ENCODE measurements at places on chromosomes 2 and 18.
A peak's percentile ranks its signal among the peaks of the same experiment; 100 is the strongest.

GRCh38 chr2:14745288-14746076 is 113.0 kb downstream of the LRATD1 start:
- no peak for DNase-seq

- no peak for DNase-seq
Observed at GRCh38 chr2:160608599-160608998, 115.0 kb upstream of the RBMS1 start.

DNA sequence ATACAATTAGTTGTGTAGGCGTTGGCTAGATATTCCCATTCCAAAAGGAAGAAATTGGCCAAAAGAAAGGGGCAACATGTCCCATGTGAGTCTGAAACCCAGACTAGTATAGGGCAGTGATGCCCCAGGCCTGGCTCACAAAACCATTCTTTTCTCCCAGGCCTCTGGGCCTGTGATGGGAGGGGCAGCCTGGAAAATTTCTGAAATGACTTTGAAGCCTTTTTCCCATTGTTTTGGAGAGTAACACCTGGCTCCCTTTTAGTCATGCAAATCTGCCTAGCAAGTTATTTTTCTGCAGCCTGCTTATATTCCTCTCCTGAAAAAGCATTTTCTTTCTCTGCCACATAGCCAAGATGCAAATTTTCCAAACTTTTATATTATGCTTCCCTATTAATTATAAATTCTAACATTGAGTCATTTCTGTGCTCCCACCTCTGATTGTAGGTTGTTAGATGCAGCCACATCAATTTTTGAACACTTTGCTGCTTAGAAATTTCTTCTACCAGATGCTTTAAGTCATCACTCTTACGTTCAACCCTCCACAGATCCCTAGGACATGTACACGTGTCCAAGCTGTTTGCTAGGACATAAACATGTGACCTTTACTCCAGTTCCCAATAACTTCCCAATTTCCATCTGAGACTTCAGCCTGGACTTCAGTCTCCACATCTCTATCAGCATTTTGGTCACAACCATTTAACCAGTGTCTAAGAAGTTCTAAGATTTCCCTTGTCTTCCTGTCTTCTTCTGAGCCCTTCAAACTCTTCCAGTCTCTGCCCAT is 76.1 kb upstream of the MC4R start:
- no peak for DNase-seq

GRCh38 chr2:136384531-136385303 is 266.8 kb upstream of the CXCR4 start:
- peak; percentile 63 for DNase-seq

GRCh38 chr18:73848656-73849055 is 299.0 kb downstream of the FBXO15 start:
- DNase-seq, result no peak

DNA sequence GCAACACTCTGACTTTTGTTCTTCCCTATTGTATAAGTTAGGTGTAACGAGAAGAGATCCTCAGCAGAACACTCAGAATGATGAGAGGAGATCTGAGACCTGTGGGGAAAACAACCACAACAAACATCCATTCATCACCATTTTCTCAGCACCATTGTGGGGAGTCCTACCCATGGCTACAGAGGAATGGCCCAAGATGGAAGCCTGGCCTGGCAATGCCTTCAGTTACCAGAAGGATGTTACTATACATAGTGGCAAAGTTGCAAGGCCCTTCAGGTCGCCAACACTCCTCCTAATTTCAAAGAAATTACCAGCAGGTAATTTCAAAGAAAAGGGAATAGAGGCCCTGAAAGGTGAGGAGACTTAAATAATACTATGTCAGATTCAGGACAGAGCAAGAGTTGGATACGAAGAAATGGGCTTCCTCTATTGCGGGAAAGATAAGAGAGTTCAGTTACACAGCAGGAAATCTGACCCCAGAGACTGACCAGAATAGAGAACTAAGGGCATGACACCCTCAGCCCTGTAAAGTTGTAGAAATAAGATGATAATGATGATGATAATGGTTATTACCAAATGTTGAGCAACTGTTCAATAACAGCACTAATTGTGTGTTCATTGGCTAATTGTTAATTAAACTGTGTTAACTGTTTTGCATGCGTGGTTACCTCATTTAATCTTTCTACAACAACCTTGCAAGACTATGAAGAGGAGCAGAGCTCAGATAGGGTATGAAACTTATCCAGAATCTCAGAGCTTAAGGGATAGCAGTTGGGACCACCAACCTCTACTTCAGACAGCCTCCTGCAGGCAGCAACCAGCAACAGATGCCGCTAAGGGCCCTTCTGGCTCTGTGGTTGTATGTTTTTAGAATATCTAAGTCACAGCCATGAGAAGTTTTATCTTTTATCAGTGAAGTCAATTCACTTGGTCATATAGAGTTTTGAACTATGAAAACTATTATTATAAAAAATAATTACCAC is 37.5 kb downstream of the DHRS9 start:
- no peak for DNase-seq

GRCh38 chr2:32482471-32482870 is 125.6 kb downstream of the BIRC6 start:
- no peak for DNase-seq

DNA sequence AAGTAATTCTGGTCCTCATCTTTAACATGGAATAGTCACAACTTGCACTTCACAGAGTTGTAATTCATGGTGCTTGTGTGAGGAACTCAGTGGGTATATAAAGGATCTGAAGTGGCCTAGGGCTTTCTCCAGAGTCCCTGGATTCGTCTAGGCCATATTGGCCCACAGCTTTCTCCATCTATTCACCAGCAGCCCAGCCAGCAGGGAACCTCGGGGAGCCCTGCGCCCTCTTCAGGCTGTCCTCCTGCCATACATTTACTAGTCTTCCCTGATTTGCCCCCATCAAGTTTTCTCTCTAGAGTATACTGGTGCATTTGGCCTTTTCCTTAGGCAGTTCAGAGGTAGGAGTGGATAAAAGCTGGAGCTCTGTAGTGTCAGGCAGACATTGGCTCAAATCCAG is 278.3 kb downstream of the MYCN start:
- DNase-seq, result no peak

GRCh38 chr2:152493417-152493816 is 158.4 kb downstream of the FMNL2 start:
- no peak for DNase-seq

DNA sequence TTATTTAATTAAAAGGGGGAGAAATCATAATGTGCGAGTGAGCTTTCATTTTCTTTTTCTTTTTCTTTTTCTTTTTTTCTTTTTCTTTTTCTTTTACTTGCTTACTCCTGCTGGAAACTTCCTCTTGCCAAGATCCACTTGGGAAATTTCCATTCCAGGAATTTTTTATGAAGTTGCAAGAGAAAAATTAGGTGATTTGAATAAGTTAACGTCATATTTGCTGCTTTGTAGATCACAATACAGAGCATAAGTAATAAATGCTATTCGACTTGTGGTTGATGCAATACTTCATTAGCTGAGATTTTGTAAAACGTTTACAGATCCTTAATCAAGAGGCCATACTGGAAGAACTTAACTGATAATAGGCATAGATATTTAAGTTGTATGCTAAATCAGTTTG is 354.7 kb upstream of the SMIM21 start:
- no peak for DNase-seq

All from memory B cell (primary cell).